IPS DF 6.9 (cell line): ENCODE measurements at places on chromosomes 12 and 14.

DNA sequence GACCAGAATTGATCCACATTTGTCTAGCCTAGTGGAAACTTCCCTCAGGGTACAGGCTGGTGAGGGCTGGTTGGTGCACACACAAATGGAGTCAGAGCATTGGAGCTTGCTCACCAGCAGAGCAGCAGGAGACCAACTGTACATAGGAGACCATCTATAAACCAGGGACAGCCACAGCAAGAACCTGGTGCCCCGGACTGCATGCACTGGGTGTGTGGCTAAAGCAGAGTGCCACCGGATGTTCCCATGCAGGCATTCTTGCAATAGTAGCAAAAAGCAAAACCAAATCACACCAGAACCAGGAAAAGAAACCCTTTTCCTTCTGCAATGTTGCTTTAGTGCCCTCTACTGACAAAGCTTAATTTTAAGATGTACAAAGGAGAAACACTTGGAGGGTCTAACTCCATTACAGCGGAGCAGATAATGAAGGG lies 136.4 kb downstream of the MDGA2 start:
- DNase-seq, result peak; percentile 13

DNA sequence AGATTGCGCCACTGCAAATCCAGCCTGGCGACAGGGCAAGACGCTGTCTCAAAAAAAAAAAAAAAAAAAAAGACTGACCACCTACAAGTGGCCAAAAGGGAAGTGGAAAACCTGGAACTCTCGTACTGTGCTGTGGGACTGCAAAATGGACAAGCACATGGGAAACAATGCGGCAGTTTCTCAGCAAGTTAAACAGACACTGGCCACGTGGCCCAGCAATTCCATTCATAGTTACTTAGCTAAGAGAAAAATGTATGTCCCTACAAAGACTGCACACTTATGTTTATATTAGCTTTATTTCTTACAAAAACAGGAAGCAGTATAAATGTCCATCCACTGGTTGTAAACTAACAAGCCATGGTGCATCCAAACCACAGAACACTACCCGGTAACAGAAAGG lies 5.6 kb downstream of the CHFR start:
- no peak for DNase-seq

DNA sequence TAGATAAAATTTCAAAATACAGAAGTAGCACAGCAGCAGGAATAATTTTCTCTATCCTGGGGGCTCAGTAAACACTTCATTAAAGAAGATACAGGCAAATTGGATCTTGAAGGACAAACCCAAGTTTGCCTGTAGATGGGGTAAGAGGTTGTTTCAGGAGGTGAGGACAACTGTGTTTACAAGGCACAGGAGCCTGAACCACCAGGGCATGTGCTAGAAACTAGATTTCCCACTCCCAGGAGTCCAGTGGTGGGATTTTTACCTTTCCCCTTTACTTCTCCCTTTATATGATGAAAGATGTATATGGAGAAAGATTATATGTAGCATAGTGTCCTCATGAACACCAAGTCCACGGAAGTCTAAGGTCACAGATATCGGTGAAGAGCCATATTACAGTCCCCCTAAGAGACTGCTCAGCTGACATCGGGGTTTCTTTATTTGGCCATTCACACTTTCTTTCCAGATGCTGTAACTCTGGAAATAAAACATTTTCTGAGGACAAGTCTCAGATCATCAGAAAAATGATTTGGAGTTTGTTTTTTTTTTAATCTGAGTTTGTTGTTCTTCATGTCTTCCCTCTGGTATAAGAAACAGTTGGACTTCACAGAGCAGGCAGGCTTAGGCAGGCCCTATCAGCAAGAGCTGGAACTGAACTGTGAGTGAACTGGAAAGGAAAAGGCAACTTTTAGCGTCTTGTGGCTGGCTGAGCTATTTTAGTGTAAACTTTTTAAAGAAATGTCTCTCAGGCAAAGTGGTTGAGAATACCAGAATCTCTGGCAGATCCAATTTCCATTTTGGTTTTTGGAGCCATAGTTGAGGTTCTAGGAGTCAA lies 8.0 kb upstream of the EVL start:
- DNase-seq, result no peak

DNA sequence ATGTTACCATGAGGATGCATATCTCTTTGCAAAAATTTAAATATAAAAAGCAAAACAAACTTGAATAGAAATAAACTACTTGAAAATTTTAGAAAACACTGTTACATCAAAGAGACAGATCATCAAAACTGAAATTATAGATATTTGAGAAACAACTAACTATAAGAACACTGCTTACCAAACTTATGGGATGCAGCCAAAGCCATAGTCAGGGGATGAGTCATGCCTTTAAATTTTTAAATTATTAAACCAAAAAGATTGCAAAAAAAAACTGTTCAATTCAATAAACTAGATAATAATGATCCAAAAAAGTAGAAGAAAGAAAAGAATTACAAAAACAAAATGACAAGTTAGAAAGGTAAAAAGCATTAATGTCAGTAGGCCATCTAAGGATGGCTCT lies 7.5 kb downstream of the BDKRB2 start:
- DNase-seq, result no peak

DNA sequence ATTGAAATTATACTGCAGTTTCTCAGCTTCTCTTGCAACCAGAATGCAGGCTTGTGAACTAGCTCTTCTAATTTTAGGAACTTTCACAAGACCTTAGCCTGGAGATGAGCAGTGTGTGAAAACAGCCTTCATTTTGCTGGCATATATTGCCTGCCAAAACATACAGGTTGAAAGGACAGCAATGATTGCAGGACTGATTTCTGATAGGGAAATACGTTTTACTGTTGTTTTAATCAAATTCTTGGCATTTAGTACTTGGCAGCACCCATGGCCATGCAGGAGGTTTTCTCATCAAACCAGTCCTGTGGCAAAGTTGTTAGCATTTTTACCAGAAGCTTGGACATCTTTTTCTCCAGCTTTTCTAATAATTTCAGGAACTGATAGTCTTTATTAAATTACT lies 91.9 kb upstream of the MUCL1 start:
- no peak for DNase-seq

- no peak for DNase-seq
These were observed 53.6 kb downstream of the R3HDM2 start for GRCh38 chr12:57377103-57377840.

DNA sequence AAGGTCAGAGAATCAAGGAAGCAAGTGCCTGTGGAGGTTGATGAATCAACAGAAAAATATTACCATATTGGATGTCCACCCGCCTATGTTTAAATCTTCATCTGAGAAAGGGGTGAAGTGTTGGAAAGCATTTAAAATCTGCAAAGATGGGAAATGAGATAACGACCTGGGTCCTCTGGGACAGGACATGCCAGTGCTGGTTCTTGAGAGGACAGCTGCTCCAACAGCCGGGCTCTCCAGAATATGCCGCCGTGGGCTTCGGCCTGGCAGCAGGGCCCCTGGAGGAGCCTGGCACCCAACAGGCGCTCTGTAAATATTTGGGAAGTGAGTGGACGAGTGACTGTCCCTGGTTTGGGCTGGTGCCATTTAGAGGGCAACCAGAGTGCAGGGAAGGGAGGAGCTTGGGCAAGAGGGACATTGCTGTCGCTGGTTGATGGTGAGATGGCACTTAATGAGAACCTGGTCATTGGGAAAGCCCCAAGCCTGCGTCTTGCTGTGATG lies 129.9 kb downstream of the KCNA5 start:
- DNase-seq, result no peak

DNA sequence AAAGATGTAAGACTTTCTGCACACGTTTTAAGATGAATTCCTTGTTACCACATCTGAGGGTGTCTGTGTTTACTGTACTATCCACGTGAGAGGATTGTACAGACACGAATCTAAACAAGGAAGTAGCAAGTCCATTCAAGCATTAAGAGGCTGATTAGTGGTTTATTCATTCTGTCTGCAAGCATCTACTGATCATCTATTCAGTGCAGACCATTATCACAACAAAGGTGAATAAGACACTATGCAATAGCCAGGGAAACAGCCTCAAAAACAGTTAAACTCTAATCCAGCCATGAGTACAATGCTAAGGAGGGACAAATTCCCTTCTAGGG lies 111.6 kb upstream of the PZP start:
- no peak for DNase-seq

GRCh38 chr14:23078692-23079116 lies 16.2 kb downstream of the ACIN1 start:
- no peak for DNase-seq

- no peak for DNase-seq
These were observed 83.5 kb downstream of the CAND1 start for GRCh38 chr12:67352682-67353081.

DNA sequence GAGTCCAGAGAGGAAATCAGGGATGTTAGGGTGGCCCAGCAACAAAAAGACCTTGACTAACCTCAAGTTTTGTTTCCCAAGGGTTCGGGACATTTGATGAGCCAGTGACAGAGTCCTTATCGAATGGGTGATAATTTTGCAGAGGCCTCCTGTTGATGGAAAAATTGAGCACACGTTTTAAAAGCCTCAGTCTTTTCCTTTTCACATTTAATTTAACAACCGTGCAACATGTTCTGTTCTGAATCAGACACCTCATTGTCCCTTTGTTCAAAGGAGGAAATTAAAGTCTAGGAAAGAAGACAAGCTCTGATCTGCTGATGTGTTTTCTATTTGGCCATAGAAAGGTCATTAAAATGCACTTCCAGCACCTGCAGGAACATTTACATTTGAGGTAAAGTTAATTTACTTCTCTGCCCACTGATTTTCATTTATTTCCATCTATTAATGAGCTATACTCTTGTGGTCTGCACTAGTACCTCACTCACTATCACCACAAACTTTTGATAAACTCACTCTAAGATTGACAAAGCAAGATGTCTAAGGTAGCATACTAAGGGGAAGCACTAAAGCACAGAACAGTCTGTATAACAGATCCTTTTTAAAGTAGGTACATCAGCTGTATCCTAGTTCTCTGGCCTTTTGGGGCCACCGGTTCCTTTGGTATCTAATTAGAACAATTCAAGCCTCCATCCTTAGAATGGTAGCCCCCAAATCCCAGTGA lies 147.0 kb downstream of the RPAP3 start:
- no peak for DNase-seq

- no peak for DNase-seq
These were observed 3.1 kb downstream of the C14orf180 start for GRCh38 chr14:104582662-104583061.

- no peak for DNase-seq
These were observed 992 bp downstream of the CPSF2 start for GRCh38 chr14:92122761-92123160.

- DNase-seq, result no peak
These were observed 21.3 kb downstream of the ACTN1 start for GRCh38 chr14:68957775-68958174.

DNA sequence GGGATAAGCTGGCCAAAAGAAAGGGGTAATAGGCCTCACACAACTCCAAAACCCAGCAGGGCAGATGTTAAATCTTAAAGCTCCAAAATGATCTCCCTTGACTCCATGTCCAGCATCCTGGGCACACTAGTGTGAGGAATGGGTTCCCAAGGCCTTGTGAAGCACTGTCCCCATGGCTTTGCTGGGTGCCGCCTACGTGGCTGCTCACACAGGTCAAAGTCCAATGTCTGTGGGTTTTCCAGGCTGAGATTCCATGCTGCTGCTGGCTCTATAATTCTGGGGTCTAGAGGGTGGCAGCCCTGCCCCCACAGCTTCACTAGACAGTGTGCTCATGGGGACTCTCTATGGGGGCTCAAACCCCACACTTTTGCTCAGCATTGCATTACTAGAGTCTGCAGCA lies 145.3 kb upstream of the GRIN2B start:
- no peak for DNase-seq

DNA sequence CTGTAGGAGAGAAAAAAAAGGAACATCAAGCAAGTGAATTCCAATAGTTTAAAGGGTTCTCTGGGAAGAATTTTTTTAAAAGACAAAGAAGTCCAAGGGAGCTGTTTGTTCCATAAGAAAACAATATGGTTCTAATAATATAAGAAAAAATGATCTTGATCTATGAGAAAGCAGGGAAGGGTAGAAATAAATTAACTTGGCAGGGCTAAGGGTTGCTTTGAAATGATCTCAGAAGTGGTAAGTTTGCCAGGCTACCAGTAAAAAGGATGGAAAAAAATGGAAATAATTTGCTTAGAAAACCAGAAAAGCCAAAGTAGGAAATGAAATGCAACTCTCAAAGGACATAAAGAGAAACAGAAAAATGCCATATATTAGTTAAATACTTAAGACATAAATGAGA lies 41.7 kb upstream of the EMP1 start:
- DNase-seq, result no peak

DNA sequence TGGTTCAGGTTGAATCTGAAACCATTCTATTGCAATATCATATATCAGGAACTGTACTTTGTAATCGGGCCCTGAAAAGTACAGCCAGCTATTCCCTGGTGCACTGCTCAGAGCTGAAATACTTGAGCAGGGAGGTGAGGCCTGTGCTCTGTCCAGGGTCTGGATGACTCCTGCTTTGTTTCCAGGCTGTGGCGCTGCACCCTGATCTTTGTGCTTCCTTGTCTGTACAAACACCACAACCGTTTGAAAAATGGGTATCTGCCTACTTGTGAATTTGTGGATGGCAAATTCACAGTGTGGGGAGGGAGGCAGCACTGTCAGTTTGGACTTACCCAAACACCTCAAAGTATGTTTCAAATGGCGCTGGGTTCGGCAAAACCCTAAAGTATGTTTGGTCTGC lies 155.4 kb upstream of the FAR2 start:
- DNase-seq, result no peak

GRCh38 chr12:18165422-18165871 lies 75.5 kb upstream of the RERGL start:
- no peak for DNase-seq

DNA sequence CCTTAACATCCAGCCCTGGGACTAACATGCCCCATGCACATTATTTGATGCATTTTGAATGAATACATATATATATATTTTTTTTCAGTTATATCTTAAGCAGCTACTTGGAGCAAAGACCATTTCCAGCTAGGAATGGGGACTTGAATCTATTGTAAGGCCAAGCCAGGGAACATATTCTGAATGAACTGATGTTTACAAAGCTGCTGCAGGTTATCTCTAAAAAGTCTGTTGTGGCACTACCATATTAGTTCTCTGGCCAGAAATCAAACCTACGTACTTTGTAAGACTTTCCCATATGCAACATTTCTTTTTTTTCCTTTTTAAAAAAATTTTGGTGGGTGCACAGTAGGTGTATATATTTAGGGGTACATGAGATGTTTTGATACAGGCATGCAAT lies 43.4 kb downstream of the PELI2 start:
- no peak for DNase-seq
